ENCODE measurements at places on chromosomes 4 and X.

DNA sequence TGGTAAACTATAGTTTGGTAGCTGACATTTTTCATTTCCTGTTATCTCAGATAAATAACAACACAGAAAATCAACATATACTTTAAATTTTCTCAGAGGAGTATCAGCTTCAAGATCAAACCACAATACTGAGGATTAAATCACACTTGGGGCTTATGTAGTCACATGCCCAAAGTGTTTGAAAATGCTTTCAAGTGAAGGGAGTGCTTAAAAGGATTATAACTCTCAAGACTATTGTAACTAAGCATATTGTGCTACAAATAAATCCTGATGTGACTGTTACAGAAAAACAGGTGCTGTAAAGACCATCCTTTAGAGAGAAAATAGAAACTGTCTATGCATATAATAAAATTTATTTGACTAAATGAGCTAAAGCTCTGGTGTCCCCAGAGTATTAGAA is 887.6 kb downstream of the ADGRL3 start:
- no peaks in the 10 kb centered on the region for H3K4me1 ChIP-seq
- no peaks in the 10 kb centered on the region for H3K36me3 ChIP-seq
- no peak for DNase-seq
- no peak overlapping the region for H3K4me3 ChIP-seq
- no peaks in the 10 kb centered on the region for H3K27me3 ChIP-seq

GRCh38 chr4:77104791-77105540 is 29.2 kb upstream of the CCNI start:
- H3K27me3 ChIP-seq: no peaks in the 10 kb centered on the region
- peak; percentile 46 for DNase-seq
- no peak overlapping the region for H3K4me3 ChIP-seq
- no peaks in the 10 kb centered on the region for H3K36me3 ChIP-seq
- no peak overlapping the region for H3K27ac ChIP-seq
- peaks cover 11% of the 10 kb centered on the region for H3K4me1 ChIP-seq

- H3K36me3 ChIP-seq: no peaks in the 10 kb centered on the region
- DNase-seq: no peak
- H3K4me3 ChIP-seq: no peak overlapping the region
- no peaks in the 10 kb centered on the region for H3K27me3 ChIP-seq
- H3K27ac ChIP-seq: no peak overlapping the region
- no peaks in the 10 kb centered on the region for H3K4me1 ChIP-seq
Measured at GRCh38 chr4:54308110-54308509, 79.0 kb downstream of the PDGFRA start.

GRCh38 chr4:79249881-79250503 is 75.9 kb downstream of the NAA11 start:
- DNase-seq: no peak
- no peaks in the 10 kb centered on the region for H3K27me3 ChIP-seq
- H3K4me3 ChIP-seq: no peak overlapping the region
- no peaks in the 10 kb centered on the region for H3K36me3 ChIP-seq
- no peak overlapping the region for H3K27ac ChIP-seq

DNA sequence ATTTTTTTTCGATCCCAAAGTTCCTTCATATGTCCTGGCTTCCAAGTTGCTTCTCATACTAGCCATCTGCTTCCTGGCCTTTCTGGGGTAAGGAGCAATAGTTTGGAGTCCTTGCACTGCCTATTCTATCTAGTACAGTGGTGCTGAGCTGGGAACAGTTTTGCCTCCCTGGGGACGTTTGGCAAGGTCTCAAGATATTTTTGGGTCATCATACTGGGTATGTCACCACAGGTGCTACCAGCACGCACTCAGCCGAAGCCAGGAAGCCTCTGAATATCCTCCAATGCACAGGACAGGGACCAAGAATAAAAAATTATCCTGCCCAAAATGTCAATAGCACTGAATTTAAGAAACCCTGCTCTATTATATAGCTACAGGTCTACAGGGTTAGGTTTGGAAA is 35.4 kb upstream of the TMSB15B start:
- H3K4me1 ChIP-seq: no peaks in the 10 kb centered on the region
- H3K27ac ChIP-seq: no peak overlapping the region
- DNase-seq: no peak

DNA sequence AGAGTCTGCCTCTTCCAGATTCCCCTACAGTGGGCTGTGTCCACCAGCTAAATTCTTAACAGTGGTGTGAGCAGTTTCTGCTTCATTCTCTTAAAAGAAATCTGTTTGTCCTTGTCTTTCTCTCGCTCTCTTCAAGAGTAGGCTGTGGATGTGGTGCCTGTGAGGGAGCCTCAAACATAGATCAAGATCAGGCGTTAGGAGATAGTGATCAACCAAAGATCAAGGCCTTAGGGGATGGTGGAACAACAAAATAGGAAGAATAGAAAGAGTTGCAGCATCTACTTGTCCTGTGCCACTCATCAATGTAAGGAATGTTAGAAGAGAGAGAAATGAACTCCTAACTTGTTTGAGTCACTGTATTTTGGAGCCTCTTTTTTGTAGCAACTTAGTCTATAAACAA is 144.2 kb downstream of the AASDH start:
- no peaks in the 10 kb centered on the region for H3K27me3 ChIP-seq
- H3K4me3 ChIP-seq: no peak overlapping the region
- DNase-seq: no peak
- H3K27ac ChIP-seq: no peak overlapping the region
- peaks cover 44% of the 10 kb centered on the region for H3K4me1 ChIP-seq
- no peaks in the 10 kb centered on the region for H3K36me3 ChIP-seq

DNA sequence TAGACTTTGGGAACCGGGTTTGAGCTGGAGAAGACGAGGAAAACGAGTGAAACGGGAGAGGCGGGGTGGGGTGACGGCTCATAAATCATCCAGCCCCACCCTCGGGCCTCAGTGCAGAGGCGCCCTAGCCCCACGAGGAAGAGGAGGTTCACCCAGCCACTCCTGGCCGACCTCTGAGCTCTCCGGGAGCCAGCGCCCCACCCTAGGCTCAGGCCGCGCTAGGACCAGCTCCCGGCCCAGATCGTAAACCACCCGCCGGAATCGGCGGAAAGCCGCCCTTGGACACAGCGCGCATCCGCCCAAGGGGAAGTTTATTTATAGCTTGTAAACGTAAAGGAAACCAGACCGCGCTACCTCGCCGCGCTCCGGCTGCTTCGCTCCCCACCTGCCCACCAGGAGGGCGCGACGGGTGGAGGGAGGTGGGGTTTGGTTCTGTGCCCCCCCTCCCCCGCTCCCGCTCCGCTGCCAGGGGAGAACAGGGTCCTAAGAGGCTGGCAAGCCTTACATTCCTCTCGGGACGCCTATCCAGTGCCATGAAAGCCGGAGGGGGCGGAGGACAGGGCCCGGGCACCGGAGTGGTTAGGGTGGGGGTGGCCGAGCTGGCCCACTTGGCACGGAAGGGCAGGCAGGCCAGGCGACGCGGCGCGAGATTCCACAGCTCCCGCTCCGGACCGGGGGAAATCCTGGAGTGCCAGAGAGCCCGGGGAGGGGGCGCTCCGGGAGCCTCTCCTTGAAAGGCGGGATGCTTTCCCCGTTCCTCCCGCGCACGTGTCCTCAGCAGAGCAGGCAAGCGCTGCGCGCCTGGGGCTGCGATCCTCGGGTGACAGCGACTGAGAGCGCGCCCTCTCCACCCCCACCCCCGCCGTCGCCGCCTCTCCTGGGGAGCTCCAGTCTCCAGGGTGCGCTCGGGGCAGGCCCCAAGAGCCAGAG is 84.2 kb downstream of the BCOR start:
- H3K27ac ChIP-seq: peak overlapping the region; percentile 64
- H3K4me3 ChIP-seq: peak overlapping the region; percentile 84
- no peaks in the 10 kb centered on the region for H3K27me3 ChIP-seq
- peak; percentile 62 for DNase-seq
- H3K4me1 ChIP-seq: no peaks in the 10 kb centered on the region

DNA sequence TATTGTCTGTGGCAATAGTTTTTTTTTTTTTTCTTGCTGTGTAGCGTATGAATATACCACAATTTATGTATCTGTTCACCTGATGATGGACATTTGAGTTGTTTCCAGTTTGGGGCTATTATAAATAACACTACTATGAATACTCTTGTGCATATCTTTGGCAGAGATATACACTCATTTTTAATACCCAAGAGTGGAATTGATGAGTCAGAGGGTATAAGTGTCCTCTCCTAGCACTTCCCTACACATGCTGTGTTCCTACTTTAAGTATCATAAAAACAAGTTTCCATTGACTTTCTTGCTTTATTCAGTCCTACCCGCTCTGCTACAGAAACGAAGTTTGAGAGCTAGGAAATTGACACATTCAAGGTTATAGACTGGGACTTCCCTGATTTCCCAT is 39.8 kb downstream of the XIAP start:
- no peak for DNase-seq
- H3K4me3 ChIP-seq: no peak overlapping the region
- H3K27me3 ChIP-seq: no peaks in the 10 kb centered on the region
- H3K27ac ChIP-seq: no peak overlapping the region

- H3K27ac ChIP-seq: no peak overlapping the region
- peaks cover 8% of the 10 kb centered on the region for H3K4me1 ChIP-seq
- no peaks in the 10 kb centered on the region for H3K27me3 ChIP-seq
Measured at GRCh38 chr4:153296040-153296823, 48.3 kb upstream of the MND1 start.

GRCh38 chr4:142292231-142292630 is 553.9 kb downstream of the INPP4B start:
- no peak overlapping the region for H3K27ac ChIP-seq

DNA sequence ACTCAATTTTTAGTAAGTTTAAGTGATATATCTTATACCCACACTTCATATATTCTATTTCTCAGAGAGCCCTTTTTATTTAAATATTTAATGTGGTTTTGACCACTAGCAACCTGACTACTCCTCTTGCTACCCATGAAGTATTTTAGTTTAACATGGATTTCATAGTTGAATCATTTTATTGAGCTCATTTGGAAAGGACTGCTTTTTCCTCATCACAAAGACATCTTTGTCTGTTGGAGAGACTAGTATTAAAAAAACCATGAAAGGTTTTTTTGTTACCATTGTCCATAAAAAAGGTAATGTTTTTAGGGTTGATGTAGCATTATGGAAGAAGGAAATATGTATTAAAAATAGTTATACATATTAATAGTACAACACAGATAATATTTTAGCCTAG is 139.5 kb downstream of the RAPGEF2 start:
- no peaks in the 10 kb centered on the region for H3K27me3 ChIP-seq
- H3K27ac ChIP-seq: no peak overlapping the region
- no peak for DNase-seq
- no peaks in the 10 kb centered on the region for H3K36me3 ChIP-seq
- H3K4me3 ChIP-seq: no peak overlapping the region

GRCh38 chrX:103565752-103566151 is 19.6 kb upstream of the TCEAL4 start:
- no peak overlapping the region for H3K4me3 ChIP-seq
- no peak overlapping the region for H3K27ac ChIP-seq
- no peak for DNase-seq
- peaks cover 6% of the 10 kb centered on the region for H3K4me1 ChIP-seq

GRCh38 chr4:6889736-6890324 is 19.8 kb upstream of the TBC1D14 start:
- H3K4me1 ChIP-seq: peaks cover 26% of the 10 kb centered on the region
- no peak overlapping the region for H3K4me3 ChIP-seq
- H3K27ac ChIP-seq: no peak overlapping the region
- peaks cover 9% of the 10 kb centered on the region for H3K36me3 ChIP-seq

- DNase-seq: no peak
- H3K36me3 ChIP-seq: no peaks in the 10 kb centered on the region
- no peaks in the 10 kb centered on the region for H3K4me1 ChIP-seq
- no peak overlapping the region for H3K27ac ChIP-seq
- no peak overlapping the region for H3K4me3 ChIP-seq
Measured at GRCh38 chr4:77110730-77111129, 34.9 kb upstream of the CCNI start.

DNA sequence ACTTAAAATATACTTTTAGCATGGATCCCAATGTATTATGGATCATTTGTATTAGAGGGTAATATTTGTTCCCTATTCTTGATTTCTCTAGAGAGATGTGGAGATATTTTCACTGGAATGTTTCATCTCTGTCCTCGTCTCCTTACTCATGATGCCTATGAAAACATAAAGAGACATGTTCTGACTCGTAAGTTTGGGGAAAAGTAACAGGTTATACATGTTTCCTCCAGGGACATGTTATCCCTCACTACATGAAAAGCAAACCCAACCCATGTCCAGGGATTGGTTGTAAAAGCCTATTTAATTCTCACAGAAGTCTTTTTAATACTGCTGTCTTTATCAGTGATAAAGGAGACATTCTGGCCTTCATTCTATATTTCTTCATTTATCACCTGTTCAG is 621.4 kb downstream of the GABRG1 start:
- H3K4me1 ChIP-seq: no peaks in the 10 kb centered on the region
- no peak overlapping the region for H3K4me3 ChIP-seq
- no peak overlapping the region for H3K27ac ChIP-seq
- H3K36me3 ChIP-seq: no peaks in the 10 kb centered on the region

- peak overlapping the region; percentile 93 for H3K4me3 ChIP-seq
- H3K27me3 ChIP-seq: no peaks in the 10 kb centered on the region
- no peaks in the 10 kb centered on the region for H3K4me1 ChIP-seq
- H3K36me3 ChIP-seq: peaks cover 21% of the 10 kb centered on the region
- no peak for DNase-seq
- H3K27ac ChIP-seq: peak overlapping the region; percentile 64
Measured at GRCh38 chr4:70901607-70901983, 574 bp upstream of the MOB1B start.

- H3K27ac ChIP-seq: no peak overlapping the region
- H3K36me3 ChIP-seq: no peaks in the 10 kb centered on the region
- H3K27me3 ChIP-seq: no peaks in the 10 kb centered on the region
- no peak for DNase-seq
Measured at GRCh38 chr4:102640669-102641068, 120.1 kb downstream of the MANBA start.

GRCh38 chrX:42704454-42704853 is 73.5 kb downstream of the PPP1R2C start:
- H3K4me1 ChIP-seq: no peaks in the 10 kb centered on the region
- no peak for DNase-seq
- H3K27me3 ChIP-seq: no peaks in the 10 kb centered on the region

GRCh38 chr4:118361192-118361591 is 8.4 kb upstream of the PRSS12 start:
- no peak overlapping the region for H3K4me3 ChIP-seq
- DNase-seq: no peak
- H3K27ac ChIP-seq: no peak overlapping the region
- no peaks in the 10 kb centered on the region for H3K36me3 ChIP-seq
- H3K4me1 ChIP-seq: no peaks in the 10 kb centered on the region
- H3K27me3 ChIP-seq: no peaks in the 10 kb centered on the region

- H3K4me3 ChIP-seq: no peak overlapping the region
- H3K36me3 ChIP-seq: no peaks in the 10 kb centered on the region
- DNase-seq: no peak
Measured at GRCh38 chr4:184052616-184053015, 147.5 kb downstream of the STOX2 start.

- H3K4me3 ChIP-seq: no peak overlapping the region
- no peak for DNase-seq
- H3K4me1 ChIP-seq: peaks cover under 1% of the 10 kb centered on the region
- no peaks in the 10 kb centered on the region for H3K36me3 ChIP-seq
- H3K27me3 ChIP-seq: peaks cover 14% of the 10 kb centered on the region
Measured at GRCh38 chr4:1183985-1184773, 11.8 kb upstream of the SPON2 start.

All from Calu3 (cell line).